Colonic mucosa (tissue), 4 donors: ENCODE measurements at places on chromosomes 5 and 9. TPM values are rescaled to one million over a fixed set of nuclear protein-coding genes. Genes with fewer than 3 reads are reported as not detected.
A peak's percentile ranks its signal among the peaks of the same experiment; 100 is the strongest.

GRCh38 chr9:1513105-1513504, 462.9 kb downstream of the DMRT2 start:
- no peaks in the 10 kb centered on the region for H3K36me3 ChIP-seq
- no peaks in the 10 kb centered on the region for H3K27me3 ChIP-seq

- no peak overlapping the region for H3K4me3 ChIP-seq
- H3K27me3 ChIP-seq, result no peaks in the 10 kb centered on the region
- H3K4me1 ChIP-seq, result no peaks in the 10 kb centered on the region
- no peaks in the 10 kb centered on the region for H3K36me3 ChIP-seq
These were observed 12.5 kb downstream of the TERT start for GRCh38 chr5:1282131-1282992.

GRCh38 chr5:149053072-149053695, 9.7 kb downstream of the SH3TC2 start:
- H3K27me3 ChIP-seq, result no peaks in the 10 kb centered on the region
- no peak for DNase-seq
- no peak overlapping the region for H3K4me3 ChIP-seq

DNA sequence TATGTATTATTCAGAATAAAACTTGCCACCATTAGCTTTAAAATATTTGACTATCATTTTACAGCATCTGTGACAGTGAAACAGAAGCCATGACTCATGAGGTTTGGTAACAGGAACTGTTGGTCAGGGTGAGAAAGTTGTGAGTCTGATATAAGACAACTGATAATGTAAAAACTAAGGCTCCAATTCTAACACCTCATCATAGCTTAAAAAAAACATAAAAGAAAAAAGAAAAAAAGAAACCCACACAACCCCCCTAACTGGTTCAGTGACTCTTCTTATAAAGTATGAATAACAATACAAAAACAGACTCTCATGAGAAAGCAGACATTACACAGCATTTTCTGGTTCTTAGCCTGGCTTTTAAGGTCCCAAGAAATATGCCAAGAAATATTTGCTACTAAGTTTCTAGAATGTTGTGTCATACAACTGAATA, 85.8 kb downstream of the MRPS27 start:
- H3K36me3 ChIP-seq, result no peaks in the 10 kb centered on the region
- H3K4me1 ChIP-seq, result no peaks in the 10 kb centered on the region
- H3K27me3 ChIP-seq, result no peaks in the 10 kb centered on the region
- no peak for DNase-seq
- no peak overlapping the region for H3K27ac ChIP-seq
- no peak overlapping the region for H3K4me3 ChIP-seq

DNA sequence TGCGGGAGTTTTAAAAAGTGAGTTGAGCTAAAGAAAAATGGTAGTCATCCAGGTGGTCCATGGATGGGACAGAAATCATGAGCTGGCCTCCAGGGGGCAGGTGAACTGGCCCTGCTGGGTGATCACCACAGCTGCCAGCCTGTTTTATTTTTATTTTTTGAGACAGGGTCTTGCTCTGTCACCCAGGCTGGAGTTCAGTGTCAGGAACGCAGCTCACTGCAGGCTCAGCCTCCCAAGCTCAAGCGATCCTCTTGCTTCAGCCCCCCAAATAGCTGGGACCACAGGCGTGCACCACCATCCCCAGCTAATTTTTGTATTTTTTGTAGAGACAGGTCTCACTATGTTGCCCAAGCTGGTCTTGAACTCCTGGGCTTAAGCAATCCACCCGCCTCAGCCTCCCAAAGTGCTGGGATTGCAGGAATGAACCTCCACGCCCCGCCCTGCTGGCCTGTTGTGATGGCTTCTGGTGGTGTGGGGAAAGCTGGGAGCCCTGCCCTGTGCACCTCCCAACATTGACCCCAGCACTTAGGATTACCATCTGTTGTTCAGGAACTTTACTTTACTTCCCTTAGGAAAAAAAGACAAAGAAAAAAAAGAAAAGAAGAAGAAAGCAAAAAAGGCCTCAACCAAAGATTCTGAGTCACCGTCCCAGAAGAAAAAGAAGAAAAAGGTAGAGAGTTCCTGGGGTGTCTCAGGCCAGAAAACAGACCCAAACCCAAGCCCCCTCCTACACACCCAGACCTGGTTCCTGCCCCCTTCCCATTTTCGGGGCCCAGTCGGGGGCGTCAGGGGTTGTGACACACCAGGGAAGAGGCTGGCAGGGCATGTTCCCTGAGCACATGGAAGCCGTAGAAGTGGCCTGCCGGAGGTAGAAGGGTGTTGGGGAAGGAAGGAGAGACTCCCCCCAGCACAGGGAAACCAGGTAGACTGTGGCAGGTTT, 14.7 kb downstream of the CD74 start:
- H3K27ac ChIP-seq, result no peak overlapping the region
- no peaks in the 10 kb centered on the region for H3K4me1 ChIP-seq
- no peak overlapping the region for H3K4me3 ChIP-seq

- peak overlapping the region; percentile 33 for H3K4me3 ChIP-seq
- no peaks in the 10 kb centered on the region for H3K4me1 ChIP-seq
- no peak overlapping the region for H3K27ac ChIP-seq
- peaks cover 29% of the 10 kb centered on the region for H3K27me3 ChIP-seq
- peak; percentile 34 for DNase-seq
These were observed 101.8 kb downstream of the ESM1 start for GRCh38 chr5:54883374-54884194.

DNA sequence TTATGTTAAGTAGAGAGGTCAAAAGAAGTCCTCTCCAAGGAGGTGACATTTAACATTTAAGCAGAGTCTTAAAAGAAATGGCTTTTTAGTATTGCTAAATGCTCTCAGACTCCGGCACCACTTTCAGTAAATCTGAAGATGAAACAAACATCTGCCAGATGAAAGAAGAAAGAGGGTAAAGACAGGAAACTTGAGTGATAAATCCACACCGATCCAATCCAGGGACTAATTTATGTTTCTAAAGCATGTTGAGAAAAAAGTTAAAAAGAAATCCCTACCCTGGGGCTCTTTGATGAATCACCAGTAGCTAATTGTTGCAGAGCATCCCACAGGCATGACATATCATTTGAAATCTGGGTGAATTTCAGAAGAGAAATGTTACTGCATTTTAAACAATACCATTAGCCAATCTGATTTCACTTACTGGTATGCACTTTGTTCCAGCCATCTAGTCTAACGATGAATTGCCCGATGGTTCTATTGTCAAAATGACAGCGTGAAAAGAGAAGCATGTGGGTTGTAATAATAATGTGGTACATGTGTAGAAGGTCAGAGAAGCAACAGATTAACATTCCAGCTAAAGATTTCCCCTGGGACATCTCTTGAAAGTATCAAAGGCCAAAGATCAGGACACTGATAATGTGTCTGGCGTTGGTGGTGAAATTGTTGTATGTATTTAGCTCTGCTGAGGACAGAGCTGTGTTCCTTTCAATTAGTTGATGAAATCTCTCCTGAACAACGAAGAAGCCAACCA, 485.7 kb downstream of the CSNK1G3 start:
- H3K4me1 ChIP-seq, result no peaks in the 10 kb centered on the region
- H3K27ac ChIP-seq, result no peak overlapping the region
- no peak for DNase-seq
- no peaks in the 10 kb centered on the region for H3K36me3 ChIP-seq
- H3K4me3 ChIP-seq, result no peak overlapping the region

GRCh38 chr5:112934366-112934663, 12.3 kb upstream of the REEP5 start:
- no peaks in the 10 kb centered on the region for H3K4me1 ChIP-seq
- no peaks in the 10 kb centered on the region for H3K36me3 ChIP-seq
- DNase-seq, result no peak
- no peak overlapping the region for H3K27ac ChIP-seq
- no peak overlapping the region for H3K4me3 ChIP-seq

DNA sequence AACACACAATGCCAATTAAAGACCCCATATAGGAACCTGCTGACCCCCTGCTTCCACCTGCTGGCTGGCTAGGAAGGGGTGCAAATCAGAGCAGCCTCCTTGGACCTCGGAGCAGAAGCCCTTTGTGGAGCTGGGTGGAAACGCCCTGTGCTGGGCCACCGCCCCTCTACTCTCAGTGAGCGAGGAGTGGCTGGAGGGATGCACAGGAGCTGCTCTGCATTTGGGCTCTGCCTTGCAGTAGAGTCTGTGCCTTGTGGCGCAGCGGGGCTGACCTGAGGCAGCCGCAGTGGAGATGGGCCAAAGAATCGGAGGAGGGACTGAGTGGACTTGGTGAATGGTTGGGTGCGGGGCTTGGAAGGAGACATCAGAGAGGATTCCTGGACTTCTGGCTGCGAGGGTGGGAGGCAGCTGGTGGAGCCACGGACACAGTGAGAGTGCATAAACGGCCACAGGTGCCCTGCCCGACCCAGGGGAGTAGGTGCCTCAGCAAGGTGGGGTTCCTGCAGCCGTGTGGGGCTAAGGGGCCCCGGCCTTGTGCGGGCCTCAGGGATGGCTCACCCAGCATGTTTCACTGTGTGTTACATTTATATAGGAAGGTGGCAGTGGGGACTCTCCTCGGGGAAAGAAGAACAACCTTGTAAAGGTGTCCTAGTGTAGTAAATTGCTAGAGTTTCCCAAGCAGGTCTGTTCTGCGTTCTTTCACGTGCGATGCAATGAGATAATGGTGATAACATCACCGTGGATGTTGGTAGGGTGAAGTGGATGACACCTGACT, 14.1 kb upstream of the IRX4 start:
- H3K4me3 ChIP-seq, result no peak overlapping the region
- H3K36me3 ChIP-seq, result no peaks in the 10 kb centered on the region
- no peak for DNase-seq
- H3K27me3 ChIP-seq, result no peaks in the 10 kb centered on the region
- H3K4me1 ChIP-seq, result no peaks in the 10 kb centered on the region

DNA sequence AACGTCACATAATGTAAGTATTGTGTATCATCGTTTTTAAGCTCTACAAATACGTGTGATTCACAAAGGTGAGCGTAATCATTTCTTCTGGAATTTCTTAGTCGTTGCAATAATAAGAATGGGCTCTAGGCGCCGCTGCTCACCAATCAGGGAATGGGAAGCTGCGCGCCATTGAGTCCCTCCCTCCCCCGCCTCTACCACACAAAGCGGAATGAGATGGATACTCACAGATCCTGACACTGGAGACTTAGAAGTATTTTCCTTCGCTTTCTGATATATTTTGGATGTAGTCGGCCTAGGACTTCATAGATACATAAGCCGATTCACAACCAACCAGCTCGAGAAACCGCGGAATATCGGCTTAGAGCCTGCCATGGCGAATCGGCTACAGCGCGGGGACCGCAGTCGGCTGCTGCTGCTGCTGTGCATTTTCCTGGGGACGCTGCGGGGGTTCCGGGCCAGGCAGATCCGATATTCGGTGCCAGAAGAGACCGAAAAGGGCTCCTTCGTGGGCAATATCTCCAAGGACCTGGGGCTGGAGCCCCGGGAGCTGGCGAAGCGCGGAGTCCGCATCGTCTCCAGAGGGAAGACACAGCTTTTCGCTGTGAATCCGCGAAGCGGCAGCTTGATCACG, at the start of gene PCDHGA11:
TSS of gene PCDHGA11 (plus strand) at position 197 of the 634 bp plus-strand sequence. CDS start at position 374, 177 bp downstream.
- no peak within 1 kb of the TSS for H3K27ac ChIP-seq
- H3K36me3 ChIP-seq, result no peaks in the 10 kb centered on the region
- DNase-seq, result peak; percentile 38
- H3K27me3 ChIP-seq, result peaks cover 5% of the 10 kb centered on the region
- peak within 1 kb of the TSS; percentile 18 for H3K4me3 ChIP-seq

DNA sequence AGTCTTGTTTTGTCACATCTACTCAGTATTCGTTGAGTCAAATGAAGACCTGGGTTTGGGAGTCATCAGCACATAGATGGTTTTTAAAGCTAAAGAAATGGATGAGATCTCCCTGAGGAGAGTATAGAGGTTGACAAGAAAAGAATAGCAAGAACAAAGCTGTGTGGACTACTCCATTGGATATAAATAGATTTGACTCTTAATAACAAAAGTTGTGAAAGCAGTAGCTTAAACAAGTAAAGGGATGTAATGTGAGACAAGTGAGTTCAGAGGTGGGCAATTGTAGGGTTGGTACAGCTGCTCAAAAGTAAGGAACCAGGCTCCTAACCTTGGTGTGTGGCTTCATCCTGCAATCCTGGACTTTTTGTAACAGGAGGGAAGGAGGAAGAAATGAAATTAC, 49.3 kb downstream of the CSNK1G3 start:
- no peak for DNase-seq
- H3K4me1 ChIP-seq, result no peaks in the 10 kb centered on the region
- no peak overlapping the region for H3K27ac ChIP-seq
- no peaks in the 10 kb centered on the region for H3K27me3 ChIP-seq

GRCh38 chr5:41043109-41043747, 27.9 kb downstream of the MROH2B start:
- H3K4me3 ChIP-seq, result no peak overlapping the region
- H3K4me1 ChIP-seq, result no peaks in the 10 kb centered on the region
- H3K27ac ChIP-seq, result no peak overlapping the region
- no peaks in the 10 kb centered on the region for H3K27me3 ChIP-seq

DNA sequence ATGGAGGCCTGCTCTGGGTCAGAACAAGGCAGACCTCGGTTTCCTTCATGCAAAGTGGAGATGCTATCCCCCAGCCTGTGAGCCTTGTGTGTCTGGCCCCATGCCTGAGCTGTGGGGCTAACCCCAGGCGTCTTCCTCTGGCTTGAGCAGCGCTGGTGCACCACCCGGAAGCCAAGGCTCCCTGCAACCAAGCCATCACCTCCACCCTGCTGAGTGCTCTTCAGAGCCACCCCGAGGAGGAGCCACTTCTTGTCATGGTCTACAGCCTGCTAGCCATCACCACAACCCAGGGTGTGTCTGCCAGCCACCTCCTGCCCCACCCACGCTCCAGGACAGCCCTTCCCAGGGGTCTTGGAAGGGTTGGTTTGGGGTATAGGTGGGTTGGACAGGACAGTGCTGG, 16.2 kb downstream of the REXO4 start:
- no peaks in the 10 kb centered on the region for H3K27me3 ChIP-seq
- DNase-seq, result no peak
- no peaks in the 10 kb centered on the region for H3K4me1 ChIP-seq
- H3K36me3 ChIP-seq, result no peaks in the 10 kb centered on the region

- no peak overlapping the region for H3K27ac ChIP-seq
- no peak overlapping the region for H3K4me3 ChIP-seq
- H3K36me3 ChIP-seq, result no peaks in the 10 kb centered on the region
These were observed 67.4 kb downstream of the KLF9 start for GRCh38 chr9:70347046-70347445.

DNA sequence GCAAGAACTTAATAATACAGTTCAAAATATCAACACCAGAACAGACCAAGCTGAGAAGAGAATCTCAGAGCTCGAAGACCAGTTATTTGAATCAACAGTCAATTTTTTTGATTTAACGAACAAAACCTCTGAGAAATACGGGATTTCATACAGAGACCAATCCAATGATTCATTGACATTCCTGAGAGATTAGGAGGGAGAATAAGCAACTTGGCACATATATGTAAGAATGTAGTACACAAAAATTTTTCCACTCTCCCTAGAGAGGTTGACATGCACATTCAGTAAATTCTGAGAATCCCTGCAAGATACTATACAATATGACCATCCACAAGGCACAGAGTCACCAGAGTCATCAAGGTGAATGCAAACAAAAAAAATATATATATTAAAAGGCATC, 1577.3 kb upstream of the C9orf72 start:
- no peaks in the 10 kb centered on the region for H3K4me1 ChIP-seq
- H3K27ac ChIP-seq, result no peak overlapping the region
- DNase-seq, result no peak
- no peak overlapping the region for H3K4me3 ChIP-seq

- H3K4me1 ChIP-seq, result no peaks in the 10 kb centered on the region
- no peak overlapping the region for H3K27ac ChIP-seq
- no peak for DNase-seq
- H3K4me3 ChIP-seq, result no peak overlapping the region
- no peaks in the 10 kb centered on the region for H3K36me3 ChIP-seq
These were observed 141.5 kb downstream of the RMI1 start for GRCh38 chr9:84121991-84122523.

GTF3C4 gene
- 13.1 TPM for total RNA-seq

GLDC gene
- 1.1 TPM for total RNA-seq

IGFBPL1 gene
- 1.3 TPM for total RNA-seq

N4BP3 gene
- 2.2 TPM for total RNA-seq

MYO10 gene
- total RNA-seq, result 61.9 TPM

CATSPER3 gene
- 0.82 TPM for total RNA-seq

PCDHA3 gene
- not detected for total RNA-seq

ACTL7A gene
- total RNA-seq, result not detected
